ENCODE measurements at places on chromosomes 13 and 19. TPM values are rescaled to one million over a fixed set of nuclear protein-coding genes. Genes with fewer than 3 reads are reported as not detected.

The CCL25 gene
- total RNA-seq = not detected

DNA sequence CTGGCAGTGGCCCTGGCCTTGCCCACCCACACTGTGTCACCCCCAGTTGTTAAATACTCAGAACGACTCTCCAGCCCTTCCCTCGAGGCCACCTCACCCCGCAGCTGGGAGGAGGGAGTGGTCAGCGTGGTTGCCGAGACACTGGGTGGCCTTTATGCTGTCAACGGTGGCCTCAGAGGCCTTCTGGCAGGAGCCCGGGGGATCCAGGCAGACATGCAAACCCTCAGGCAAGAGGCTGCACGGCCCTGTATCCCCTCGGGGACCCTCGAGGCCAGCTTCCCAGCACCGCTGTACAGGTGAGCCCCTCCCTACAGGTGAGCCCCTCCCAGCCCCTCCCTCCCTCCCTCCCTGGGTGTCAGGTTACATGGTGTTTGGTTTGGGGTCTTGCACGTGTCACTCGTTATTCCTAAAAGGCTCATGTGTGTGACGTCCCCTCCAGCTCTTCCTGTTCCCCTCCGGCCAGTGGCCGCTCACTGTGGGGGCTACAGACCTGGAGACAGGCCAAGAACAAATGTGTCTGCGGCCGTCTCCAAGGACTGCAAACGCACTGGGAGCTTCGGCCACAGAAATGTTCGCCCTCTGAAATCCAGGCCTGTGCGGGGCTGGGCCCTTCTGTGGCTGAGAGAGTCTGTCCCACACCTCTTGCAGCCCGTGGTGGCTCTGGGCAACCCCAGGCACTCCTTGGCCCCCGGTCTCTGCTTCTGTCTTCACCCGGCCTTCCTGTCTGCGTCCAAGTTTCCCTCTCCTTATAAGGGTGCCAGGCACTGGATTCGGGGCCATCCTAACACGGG lies at the start of gene TEKTIP1:
TSS of gene TEKTIP1 (plus strand) at position 210 of the 791 bp plus-strand sequence. CDS start at position 214, 4 bp downstream.
- no peak within 1 kb of the TSS for H3K4me3 ChIP-seq
- H3K4me1 ChIP-seq = no peaks in the 10 kb centered on the region
- H3K27ac ChIP-seq = no peak within 1 kb of the TSS
- no peak for DNase-seq

- no peak overlapping the region for H3K27ac ChIP-seq
- no peaks in the 10 kb centered on the region for H3K27me3 ChIP-seq
- no peaks in the 10 kb centered on the region for H3K4me1 ChIP-seq
- no peaks in the 10 kb centered on the region for H3K36me3 ChIP-seq
- no peak overlapping the region for H3K4me3 ChIP-seq
Measured at GRCh38 chr13:62038214-62038613, 622.6 kb upstream of the PCDH20 start.

DNA sequence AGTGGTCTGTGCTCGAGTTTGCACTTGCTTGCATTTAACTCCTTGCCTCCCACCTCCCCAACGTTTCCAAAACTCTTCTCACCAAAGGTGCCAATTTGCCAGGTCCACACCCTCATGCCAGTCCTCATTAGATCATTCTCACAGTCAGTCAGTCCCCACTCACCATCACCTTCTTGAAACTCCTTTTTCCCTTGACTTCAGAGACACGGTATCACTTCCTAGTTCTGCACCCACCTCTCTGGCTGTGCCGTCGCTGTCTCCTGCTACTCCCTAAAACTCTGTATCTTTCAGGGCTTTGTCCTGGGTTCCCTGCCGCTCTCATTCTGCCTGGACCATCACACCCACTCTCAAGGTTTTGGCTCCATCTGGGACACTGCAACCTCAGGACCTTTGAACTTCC lies 19.6 kb downstream of the OLFM2 start:
- peaks cover 38% of the 10 kb centered on the region for H3K27me3 ChIP-seq
- H3K4me3 ChIP-seq = no peak overlapping the region
- H3K27ac ChIP-seq = no peak overlapping the region
- H3K36me3 ChIP-seq = no peaks in the 10 kb centered on the region

The KIRREL2 gene
- not detected for total RNA-seq

The ARL11 gene
- total RNA-seq = 0.48 TPM

- no peaks in the 10 kb centered on the region for H3K27me3 ChIP-seq
- no peaks in the 10 kb centered on the region for H3K4me1 ChIP-seq
- no peak for DNase-seq
- no peak overlapping the region for H3K4me3 ChIP-seq
- H3K36me3 ChIP-seq = no peaks in the 10 kb centered on the region
Measured at GRCh38 chr13:108020027-108020426, 195.3 kb downstream of the LIG4 start.

The SOX1 gene
- not detected for total RNA-seq

- no peak overlapping the region for H3K27ac ChIP-seq
- H3K4me3 ChIP-seq = no peak overlapping the region
- DNase-seq = no peak
Measured at GRCh38 chr19:49020342-49020741, 3.5 kb upstream of the LHB start.

All from heart left ventricle (tissue), 16 donors.